ENCODE measurements at places on chromosomes 7 and 10.

GRCh38 chr7:20350518-20350951, 19.8 kb downstream of the ITGB8 start:
- DNase-seq, result no peak

GRCh38 chr7:79855172-79855571, 279.5 kb upstream of the GNAI1 start:
- DNase-seq, result no peak

- no peak for DNase-seq
Measured at GRCh38 chr10:19971343-19972052, 155.3 kb downstream of the PLXDC2 start.

- DNase-seq, result no peak
Measured at GRCh38 chr10:389836-390448, 254.7 kb downstream of the ZMYND11 start.

DNA sequence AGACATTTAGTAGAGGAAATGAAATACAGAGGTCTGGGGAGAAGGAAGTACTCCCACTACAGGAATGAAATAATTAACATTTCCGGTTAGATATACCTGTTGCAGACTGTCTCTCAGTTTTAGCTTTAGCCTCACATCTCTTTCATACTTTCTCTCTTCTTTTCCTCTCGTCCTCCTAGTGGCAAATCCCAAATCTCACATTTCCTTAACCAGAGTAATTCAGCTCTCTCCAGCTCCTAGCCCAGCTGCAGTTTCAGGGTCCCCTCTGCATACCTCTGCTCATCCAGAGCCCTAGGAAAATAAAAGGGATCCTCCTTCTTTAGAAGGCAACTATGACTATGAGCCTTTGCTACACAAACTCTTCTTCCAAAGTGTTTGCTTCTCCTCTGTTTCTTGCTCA, 643.2 kb downstream of the PHTF2 start:
- no peak for DNase-seq

Measured in stimulated activated CD8-positive, alpha-beta memory T cell treated with anti-CD3 and anti-CD28 coated beads, Interleukin-4, amount 100 ng/mL, for 4 hours (primary cell).